Epithelial cell of esophagus (primary cell): ENCODE measurements at places on chromosomes 12 and 14.

GRCh38 chr12:113246478-113247122 lies 25.3 kb downstream of the TPCN1 start:
- peak; percentile 51 for DNase-seq

GRCh38 chr12:41881891-41882805 lies 262.5 kb downstream of the GXYLT1 start:
- no peak for DNase-seq

GRCh38 chr12:6584293-6584692 lies 16.2 kb upstream of the NOP2 start:
- no peak for DNase-seq

DNA sequence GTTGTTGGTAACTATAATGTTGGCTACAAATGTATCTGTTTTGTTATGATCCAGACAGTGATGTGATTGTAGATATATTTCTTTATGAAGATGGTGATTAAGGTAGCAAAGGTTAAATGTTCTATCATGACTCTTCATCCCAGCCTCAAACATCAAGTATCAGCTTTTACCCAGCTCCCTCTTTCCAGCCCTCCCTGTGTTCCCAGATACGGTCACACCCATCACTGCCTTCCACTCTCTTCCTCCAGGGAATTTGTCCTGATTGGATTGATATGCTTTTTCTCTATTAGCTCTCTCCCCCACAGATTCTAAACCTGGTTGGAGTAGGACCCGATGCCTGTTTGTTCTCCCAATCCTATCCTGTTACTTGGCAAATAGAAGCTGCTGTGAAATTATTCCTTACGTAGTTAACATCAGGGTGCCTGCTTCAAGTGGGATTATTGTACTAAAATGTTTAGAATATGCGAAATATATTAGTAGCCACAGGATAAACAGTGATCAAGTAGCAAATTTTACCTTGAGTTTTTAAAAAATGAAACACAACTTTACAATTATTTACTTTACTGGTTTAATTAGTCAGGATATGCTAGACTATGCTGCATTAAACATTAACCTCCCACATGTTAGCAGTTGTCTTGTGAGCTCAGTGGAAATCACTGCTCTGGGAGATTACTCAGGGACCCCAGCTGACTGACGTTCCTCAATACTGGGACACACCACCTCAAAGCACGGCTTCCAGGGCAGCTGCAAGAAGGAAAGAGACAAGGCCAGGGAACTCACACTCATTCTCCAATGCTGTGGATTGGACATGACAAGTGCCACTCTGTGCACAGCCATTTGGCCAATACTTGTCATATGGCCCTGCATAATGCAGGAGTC lies 165.3 kb downstream of the ALX1 start:
- no peak for DNase-seq

DNA sequence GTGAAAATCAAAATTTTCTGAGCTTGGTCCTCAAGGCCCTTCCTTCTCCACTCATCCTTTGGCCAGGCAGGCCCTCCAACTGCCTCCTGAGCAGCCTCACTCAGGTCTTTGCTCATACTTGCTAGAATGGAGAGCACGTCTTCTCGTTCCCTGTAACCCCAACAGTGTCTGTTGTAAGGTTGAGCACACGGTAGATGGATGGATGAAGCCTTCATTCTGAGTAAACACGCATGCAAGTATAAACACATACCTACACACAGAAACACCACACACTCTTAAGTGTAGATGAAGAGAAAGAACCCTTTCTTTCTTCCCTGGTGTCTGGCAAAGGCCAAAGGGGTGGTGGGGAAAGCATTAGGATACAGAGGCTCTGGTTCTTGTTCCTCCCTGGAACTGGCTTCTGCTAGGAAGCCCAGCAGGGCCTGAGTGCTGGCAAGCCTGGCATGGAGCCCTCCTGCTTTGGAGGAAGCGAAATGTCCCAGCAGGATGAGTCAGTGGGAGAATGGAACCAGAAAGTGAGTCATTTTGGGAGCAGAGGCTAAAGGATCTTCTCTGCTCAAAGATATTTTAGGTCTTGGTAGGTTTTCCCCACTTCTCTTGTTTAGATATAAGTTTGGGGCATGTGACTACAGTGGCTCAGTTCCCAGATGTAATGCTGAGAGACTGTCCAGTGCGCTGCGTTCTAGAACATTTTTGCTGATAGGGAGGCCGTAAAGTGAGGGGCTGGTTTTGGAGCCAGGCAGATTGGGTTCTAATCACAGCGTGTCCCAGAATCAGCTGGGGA lies 127.4 kb downstream of the CACNA1C start:
- peak; percentile 27 for DNase-seq

DNA sequence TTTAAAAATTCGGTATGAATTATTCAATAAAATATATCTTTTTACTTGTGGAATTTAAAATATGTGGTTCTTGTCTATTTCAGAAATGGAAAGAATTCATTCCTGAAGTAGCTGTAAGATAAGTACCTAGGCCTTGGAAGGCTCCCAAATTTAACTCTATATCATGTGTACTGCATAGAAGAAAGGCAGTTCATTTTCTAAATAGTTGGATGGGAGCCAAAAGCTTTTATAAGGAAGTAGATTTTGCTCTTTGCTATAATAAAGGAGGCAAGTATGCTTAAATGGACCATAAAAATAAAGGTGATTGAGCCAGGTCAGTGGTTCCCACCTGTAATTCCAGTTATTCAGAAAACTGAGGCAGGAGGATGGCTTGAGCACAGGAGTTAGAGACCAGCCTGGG lies 187.5 kb downstream of the ATXN7L3B start:
- no peak for DNase-seq

- DNase-seq, result no peak
These were observed 222.6 kb downstream of the MON2 start for GRCh38 chr12:62689042-62689839.

DNA sequence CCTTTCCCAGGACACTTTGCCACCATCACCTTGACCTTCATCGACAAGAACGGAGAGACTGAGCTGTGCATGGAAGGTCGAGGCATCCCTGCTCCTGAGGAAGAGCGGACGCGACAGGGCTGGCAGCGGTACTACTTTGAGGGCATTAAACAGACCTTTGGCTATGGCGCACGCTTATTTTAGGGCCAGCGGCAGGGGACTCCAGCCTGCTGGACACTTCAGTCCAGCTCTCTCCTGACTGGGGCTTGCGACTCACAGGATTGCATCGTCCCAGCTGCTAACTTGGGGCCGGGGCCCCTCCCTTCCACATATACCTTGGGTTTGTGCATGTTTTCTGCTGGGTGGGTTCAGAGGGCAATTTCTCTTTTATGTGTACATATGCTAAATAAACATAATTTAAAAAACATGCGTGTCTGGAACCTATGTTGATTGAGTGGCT lies 11.2 kb downstream of the AHSA1 start:
- no peak for DNase-seq

- no peak for DNase-seq
These were observed 693.0 kb downstream of the LRFN5 start for GRCh38 chr14:42299692-42300091.

DNA sequence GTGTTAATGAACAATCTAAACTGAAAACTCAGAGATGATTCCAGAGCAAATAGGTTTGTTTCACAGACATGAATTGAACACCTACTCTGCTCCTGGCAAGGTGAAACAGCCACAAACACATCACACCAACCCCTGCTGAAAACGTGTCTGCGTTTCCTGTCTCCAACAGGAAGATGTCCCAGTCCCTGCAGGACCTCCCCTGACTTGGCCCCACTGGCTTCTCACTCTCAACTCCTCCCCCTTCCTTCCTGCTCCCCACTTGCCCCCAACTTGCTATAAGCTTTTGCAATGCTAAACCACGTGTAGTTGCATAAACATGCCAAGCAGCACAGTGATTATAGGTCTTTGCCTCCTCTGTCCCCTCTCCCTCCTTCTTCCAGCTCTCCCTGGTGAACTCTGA lies 567.6 kb downstream of the BCL11B start:
- no peak for DNase-seq

DNA sequence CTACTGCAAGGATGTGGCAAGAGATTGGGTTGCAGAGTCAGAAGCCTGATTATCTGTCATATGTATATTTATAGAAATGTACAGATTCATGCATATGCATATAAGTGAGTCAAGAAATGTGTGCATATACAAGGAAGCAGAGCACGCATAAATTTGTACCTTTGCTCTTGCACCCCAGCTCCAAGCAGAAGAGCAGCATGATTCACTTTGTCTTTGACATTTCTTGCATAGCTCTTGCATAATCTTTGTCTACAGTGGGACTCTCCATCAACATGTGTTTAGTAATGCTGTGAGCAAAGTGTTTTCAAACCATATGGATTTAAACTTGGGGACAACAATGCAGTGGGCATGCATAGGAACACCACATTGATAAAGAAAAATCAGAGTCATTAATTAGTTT lies 330.7 kb upstream of the DCN start:
- DNase-seq, result peak; percentile 44

- DNase-seq, result no peak
These were observed 291.3 kb upstream of the ATP2B1 start for GRCh38 chr12:89999699-90000505.

DNA sequence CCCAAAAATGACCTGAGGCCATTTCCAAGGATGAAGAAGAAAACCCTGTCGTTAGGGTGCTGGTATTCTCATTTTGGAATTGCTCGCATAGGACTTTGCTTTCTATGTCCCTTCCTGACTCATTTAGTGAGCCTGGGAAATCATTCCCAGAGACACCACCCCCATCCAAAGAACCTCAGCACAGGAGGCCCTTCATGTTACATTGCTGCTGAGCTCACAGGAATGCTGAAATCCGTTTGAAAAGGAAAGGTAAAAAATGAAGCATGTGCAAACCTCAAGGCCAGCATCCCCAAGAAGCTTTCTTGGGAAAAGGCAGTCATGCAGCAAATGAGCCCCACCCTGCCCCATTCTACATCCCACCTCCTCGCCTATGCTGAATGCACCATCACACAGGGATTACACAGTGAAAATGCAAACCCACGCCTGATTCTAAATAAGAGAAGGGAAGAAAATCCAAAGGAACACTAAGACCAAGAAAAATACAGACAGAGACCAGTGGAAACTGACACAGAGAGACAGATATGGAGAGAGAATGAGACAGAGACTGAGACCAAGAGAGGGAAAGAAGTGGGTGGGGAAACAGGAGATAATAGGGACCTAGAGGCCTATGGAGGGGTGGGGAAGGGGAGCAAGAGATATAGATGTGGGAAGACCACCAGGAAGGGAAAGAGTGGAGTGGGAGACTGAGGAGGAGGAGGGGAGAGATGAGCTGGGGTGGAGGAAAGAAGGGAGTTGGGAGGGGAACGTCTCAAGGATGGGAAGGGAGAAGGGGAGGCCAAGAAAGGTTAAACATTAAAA lies 33.5 kb downstream of the NIN start:
- DNase-seq, result no peak

GRCh38 chr14:90642244-90642717 lies 173.9 kb downstream of the TTC7B start:
- DNase-seq, result no peak

DNA sequence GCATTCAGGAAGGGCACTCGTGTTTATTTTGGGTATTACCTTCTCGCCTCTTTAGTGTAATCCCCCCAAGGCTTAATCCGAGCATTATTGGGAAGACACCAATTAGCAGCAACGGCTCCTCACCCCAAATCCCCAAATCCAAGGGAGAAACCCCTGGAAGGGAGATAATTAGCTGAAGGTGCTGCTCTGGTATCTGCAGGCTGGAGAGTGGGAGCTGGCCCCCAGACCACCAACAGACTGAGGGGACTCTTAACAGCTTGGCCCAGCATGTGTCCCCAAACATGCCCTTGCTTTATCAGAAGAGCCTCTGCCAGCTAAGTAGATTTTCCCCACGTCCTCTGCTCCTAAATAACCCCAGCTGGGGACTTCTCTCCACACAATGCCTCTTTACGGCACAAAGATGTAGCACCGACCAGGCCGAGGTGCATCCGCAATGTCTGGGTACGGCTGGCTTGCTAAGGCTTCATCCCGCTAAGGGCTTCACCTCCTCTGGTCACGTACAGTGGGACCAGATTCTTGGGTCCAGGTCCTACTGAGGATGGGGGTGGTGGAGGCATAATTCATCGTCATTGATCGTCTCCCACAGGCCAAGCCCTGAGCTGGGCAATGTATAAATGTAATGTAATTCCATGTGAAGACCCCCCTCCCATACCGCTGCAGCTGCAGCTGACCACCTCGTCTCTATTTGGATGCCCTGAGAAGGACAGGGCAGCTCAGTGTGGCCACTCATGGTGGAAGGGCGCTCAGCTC lies 123.7 kb upstream of the GSC start:
- DNase-seq, result no peak

DNA sequence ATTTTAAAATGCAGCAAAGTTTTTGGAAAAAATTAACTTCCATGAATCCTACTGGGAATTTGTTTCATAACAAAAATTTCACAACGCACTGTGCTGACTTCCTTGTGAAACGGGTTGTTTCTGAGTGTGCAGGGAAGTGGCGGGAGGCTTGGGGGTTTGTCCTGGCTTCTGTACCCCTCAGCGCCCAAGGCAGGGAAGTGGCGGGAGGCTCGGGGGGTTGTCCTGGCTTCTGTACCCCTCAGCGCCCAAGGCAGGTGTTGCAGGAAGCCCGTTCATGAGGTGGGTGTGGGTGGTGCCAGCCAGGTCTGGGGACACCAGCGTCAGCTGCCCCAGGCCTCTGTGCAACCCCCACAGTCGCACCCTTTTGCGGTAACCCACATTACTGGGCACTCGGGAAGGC lies 25.1 kb downstream of the ADGRD1 start:
- no peak for DNase-seq

- no peak for DNase-seq
These were observed 25.2 kb downstream of the TCHP start for GRCh38 chr12:109925185-109925840.

GRCh38 chr12:99334285-99335056 lies 313.1 kb upstream of the GARIN6 start:
- no peak for DNase-seq

DNA sequence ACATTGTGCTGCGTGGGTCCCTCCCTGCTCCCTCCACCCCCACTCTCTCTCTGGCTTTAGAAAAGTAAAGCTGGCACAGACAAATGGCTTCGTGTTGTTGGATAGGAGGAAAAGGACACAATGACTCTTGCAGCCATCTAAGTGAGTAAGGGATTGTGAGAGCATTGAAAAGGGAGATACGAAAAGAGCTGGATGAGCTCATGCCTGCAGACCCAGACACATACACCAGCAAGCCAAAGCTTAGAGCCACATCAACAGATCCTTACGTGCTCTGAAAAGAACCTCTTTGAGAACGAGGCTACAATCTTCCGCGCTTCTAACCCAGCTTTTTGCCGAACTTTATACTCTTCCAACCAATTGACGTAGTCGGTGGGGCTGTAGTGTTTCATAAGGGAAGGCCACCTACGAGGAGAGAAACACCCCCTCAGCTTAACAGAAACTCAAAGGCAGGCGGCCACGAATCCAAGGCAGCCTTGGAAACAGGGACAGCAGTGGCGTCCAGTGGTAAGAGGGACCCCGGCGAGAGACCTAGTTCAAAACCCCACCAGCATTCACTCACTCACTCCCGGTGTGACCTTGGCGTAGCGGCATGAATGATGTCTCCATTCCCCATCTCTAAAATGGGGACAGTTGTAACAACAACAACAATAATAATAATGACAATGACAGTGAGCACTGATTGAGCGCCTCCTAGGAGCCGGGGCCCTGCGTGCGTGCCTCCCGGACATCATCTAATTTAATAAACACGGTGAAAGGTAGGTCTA lies 1.1 kb downstream of the FBXO21 start:
- DNase-seq, result peak; percentile 44

- peak; percentile 33 for DNase-seq
These were observed 12.7 kb downstream of the ERP29 start for GRCh38 chr12:112025808-112026375.

GRCh38 chr12:121170611-121171260 lies 38.1 kb downstream of the P2RX7 start:
- DNase-seq, result peak; percentile 40
